ENCODE measurements at places on chromosomes 3 and 15. TPM values are rescaled to one million over a fixed set of nuclear protein-coding genes. Genes with fewer than 3 reads are reported as not detected.

DNA sequence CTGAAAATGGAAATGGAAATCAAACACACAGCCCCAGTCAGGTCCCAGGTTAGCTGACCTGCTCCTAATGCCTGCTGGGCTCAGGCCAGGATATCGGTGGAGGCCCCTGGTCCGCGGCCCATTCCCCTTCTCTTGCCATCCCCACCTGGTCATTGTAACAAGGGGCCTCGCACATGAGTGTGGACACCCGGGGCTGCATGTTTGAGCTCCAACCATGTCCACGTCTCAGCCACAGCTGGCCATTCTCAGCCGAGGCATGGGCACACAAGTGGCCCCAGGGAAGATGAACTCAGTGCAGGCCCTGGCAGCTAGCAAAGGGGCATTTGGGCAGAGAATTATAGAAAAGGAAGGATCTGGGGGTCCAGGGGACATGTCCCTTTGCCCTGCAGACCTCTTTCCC lies 41.7 kb downstream of the FAM174B start:
- DNase-seq = no peak

- DNase-seq = no peak
Measured at GRCh38 chr3:147297761-147298350, 108.5 kb downstream of the ZIC4 start.

- DNase-seq = no peak
Measured at GRCh38 chr15:47404877-47405276, 312.4 kb upstream of the SEMA6D start.

The SLC12A1 gene
- 342 TPM for polyA plus RNA-seq

- no peak for DNase-seq
Measured at GRCh38 chr3:100682056-100682853, 27.0 kb upstream of the TFG start.

The TMEM212 gene
- 0.07 TPM for polyA plus RNA-seq

- DNase-seq = no peak
Measured at GRCh38 chr3:85864896-85865295, 906.1 kb downstream of the CADM2 start.

DNA sequence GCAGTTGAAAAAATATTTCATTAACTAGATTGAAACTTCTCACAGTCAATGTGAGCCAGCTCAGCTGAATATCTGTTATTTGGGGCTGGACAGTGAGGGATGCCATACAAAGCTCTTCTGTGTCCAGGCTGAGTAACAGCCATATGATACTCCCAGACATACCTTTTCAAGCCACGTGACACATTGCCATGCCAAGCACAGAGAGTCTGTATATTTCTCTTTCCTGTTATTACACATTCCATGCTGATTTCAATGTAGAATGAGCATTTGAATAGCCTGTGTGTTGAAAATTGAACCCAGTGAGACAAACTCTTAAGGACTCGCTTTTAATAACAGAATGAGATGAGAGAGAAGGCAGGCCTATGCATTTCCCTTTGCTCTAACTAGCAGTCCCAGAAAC lies 334.7 kb upstream of the RASGRP1 start:
- DNase-seq = no peak

The PLA2G4D gene
- polyA plus RNA-seq = 0.08 TPM

The CADPS gene
- polyA plus RNA-seq = 1.2 TPM

The GP9 gene
- polyA plus RNA-seq = 2.1 TPM

The ZBTB38 gene
- polyA plus RNA-seq = 55.8 TPM

The SCAANT1 gene
- polyA plus RNA-seq = 0.89 TPM

GRCh38 chr3:147380387-147380951 lies 25.9 kb downstream of the ZIC4 start:
- DNase-seq = no peak

The GOLGA8J gene
- 0.32 TPM for polyA plus RNA-seq

GRCh38 chr3:143443851-143444331 lies 324.3 kb downstream of the CHST2 start:
- no peak for DNase-seq

The WDR93 gene
- 2.9 TPM for polyA plus RNA-seq

DNA sequence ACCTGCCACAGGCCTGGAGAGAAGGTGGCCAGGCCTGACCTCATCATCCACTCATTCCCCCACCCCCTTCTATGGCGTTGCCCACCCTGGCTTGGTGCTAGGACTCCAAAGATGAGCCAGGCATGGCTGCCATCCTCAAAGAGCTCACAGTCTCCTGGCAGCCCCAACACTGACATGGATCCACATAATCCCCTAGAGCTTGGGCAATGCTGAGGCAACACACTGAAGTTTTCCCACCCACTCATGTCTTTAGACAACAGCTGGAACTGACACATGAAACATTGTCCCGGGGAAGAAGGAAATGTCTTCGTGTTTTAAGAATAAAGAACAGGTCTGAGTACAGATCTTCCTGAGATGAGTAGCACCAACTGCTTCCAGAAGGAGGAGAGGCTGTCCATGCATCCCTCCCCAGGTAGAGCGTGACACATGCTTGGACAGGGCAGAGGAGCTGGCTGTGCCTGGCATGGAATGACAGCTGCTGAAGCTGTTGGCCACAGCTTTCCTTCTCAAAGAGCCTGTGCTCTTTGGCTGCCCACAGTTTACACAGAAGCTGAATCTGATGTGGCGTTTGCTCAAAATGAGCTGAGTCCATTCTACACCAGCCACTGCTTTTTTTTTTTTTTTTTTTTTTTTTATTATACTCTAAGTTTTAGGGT lies 70.1 kb downstream of the HOMER2 start:
- no peak for DNase-seq

GRCh38 chr3:98823791-98824190 lies 60.7 kb downstream of the ST3GAL6 start:
- DNase-seq = no peak

DNA sequence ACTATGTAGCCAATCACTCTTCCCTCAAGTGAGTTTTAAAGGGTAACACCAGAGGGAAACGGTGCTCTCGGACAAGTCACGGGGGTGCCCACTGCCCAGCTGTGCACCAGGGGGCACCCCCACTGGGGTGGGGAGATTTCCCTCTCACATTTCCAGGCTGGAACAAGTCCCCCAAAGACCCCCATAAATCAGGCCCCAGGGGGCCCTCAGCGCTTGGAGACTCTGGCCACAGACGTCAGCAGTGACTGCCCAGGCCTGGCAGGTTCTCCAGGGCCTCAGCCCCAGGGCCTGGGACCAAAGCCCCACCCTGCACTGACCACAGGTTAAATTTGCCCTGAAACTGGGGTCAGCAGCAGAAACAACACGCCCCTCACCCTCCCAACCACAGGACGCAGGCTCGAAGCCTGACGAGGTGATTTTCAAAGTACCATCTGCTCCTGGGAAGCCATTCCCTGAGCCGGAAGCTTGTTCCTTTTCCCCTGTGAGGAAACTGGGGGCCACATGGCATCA lies 17.0 kb downstream of the XXYLT1 start:
- DNase-seq = no peak

DNA sequence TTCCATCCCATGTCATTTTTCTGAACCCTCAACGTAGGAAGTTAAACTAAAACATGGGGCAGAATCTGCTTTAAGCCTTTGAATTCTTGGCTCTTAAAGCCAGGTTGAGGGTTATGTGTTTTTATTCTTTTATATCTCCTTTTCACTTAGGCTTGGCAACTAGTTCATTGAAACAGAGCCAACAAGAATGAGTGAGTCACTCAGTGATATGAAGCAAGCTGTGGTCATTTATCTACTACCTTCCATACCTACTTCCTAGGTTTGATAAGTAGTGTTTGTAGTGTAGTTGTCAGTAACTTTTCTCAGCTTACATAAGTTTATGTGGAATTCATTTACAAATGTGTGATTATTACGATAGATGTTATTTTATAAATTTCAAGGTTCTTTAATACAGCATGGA lies 67.4 kb downstream of the SNRPN start:
- DNase-seq = no peak

The CACNA1D gene
- 12.9 TPM for polyA plus RNA-seq

DNA sequence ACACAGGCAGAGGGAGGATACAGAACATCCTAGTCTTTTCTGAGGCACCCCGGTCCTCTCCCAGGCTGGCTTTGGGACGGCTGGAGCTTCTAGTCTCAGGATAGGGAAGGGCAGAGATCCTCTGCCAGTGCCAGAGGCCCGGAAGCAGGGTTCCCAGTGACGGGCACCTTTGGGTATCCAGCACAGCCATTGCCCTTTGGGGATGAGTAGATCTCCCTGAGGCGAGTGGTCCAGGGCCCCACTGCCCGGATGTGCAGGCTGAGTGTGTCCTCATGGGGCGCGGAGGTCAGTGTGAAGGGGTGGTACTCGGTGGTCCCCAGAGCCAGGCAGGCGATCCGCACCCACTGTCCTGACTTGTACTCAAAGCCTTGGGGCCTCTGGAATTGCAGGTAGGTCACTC lies 18.3 kb downstream of the DUOX2 start:
- no peak for DNase-seq

The SAXO2 gene
- 9.3 TPM for polyA plus RNA-seq

DNA sequence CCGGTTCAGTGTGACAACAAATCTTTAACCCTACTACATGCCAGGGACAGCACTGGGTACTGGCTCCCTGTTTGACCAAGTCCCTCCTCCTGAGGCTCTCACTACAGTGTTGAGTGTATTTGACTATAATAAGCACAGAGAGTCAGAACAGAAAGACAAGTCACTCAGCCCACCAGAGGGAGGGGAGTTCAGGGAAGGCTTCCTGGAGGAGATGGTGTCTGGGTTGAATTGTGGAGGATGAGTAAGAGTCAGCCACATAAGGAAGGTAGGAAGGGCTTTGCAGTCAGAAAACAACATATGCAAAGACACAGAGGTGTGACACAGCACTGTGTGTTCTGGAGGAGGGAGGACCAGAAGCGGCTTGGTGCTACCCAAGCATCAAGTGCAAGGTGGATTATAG lies 17.7 kb downstream of the MEGF11 start:
- DNase-seq = no peak

The EHD4 gene
- 19.5 TPM for polyA plus RNA-seq

The GOLGA8O gene
- 1.5 TPM for polyA plus RNA-seq

The SLC9A9 gene
- polyA plus RNA-seq = 6.0 TPM

GRCh38 chr15:47972738-47973137 lies 148.1 kb upstream of the SLC24A5 start:
- DNase-seq = no peak

DNA sequence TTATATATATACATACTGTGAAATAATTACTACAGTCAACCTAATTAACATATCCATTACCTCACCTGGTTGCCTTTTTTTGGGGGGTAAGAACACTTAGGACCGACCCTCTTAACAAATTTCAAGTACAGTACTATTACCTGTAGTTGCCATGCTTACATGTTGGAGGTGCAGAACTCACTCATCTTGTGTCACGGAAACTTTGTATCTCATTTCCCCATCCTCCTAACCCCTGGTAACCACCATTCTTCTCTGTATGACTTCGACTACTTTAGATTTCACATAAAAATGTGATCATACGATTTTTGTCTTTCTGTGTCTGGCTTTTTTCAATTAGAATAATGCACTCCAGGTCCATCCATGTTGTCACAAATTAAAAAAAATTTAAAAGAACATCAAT lies 55.5 kb upstream of the MELTF start:
- no peak for DNase-seq

DNA sequence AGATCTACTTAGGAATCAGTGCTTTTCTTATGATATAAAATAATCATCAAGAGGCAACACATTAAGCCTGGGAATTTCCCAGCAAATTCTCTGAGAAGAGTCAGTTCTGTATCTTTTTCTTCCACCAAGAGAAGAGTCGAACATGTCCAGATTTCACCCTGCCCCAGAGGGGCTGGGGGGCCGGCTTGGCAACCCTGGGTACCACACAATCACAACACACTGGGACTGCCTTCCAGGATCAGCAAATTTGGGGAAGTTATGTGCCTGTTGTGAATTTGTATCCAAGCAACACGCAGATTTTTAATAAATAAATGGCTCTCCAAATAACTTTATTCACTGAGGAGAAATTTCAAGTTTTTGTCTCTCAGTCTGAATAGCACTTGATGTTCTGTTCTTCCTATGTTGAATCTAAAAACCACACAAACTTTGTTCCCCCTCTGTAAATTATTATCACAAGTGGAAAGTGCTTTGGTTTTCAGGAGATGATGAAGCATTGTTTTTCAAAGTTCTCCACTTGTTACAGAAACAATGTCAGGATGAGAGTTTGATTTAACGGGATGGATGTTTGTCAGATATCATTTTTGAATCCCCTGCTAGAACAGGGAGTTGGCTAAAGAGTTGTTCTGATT lies 357.2 kb downstream of the ZNF385D start:
- no peak for DNase-seq

DNA sequence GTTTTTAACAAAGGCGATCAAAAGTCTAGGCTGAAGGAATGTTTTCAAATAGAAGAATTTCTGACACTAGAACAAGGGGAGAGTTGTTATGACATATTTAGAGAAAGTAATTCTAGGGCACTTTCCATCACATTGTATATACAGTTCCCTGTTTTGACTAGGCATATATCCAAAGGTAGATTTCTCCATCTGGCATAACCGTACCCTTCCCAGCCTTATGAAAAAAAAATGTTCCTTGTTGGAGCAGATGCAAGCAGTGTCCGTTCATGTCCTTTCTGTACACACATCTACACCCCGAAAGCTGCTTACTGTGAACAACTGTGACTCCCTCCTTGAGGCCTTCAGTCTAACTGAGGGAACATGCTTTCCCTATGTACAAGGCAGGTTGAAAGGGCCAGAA lies 271.7 kb upstream of the GBE1 start:
- no peak for DNase-seq

- DNase-seq = no peak
Measured at GRCh38 chr3:189631409-189631808, 220 bp downstream of the TP63 start.

DNA sequence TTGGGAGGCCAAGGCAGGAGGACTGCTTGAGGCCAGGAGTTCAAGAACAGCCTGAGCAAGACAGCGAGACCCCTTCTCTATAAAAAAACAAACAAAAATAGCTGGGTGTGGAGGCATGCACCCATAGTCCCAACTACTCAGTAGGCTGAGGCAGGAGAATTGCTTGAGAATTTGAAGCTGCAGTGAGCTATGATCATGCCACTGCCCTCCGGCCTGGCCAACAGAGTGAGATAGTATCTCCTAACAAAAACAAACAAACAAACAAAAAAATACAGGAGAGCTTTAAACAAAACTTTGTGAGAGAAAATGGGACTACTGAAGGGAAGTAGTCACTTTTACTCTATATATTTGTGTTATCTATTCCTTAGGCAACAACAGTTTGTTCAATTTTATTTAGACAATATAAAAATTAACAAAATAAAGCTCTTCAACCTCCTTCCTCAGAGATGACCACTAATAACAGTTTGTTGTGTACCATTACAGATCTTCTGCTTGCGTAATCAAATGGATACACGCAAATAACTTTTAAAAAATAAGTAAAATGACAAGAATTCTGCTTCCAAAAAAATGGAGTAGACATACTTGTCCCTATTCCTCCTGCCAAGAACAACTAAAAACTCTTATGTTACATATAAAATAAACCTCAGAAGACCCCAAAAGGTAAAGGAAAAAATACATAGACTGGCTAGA lies 17.4 kb downstream of the PHC3 start:
- DNase-seq = no peak
